ENCODE measurements at places on chromosomes 3 and 15.

- no peak for DNase-seq
Observed at GRCh38 chr3:129520960-129521359, 7.5 kb upstream of the RHO start.

DNA sequence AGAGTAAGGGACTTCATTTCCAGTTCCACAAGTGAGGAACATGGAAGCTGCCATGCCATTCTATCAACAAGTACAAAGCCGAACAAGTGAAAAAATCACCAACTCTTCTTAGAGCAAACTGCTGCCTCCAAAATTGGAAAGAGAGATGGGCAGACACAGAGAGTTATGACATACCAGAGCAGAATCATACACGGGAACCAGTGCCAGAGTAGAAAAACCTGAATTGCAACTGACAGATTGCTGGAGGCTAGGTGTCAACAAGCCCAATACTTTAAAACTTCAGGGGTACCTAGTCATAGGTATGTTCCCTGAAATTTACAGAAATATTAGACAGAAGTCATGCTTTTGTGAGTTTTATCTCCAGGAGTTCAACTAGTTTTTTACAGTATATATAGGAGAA lies 62.0 kb downstream of the TTBK2 start:
- DNase-seq, result no peak

- DNase-seq, result no peak
Observed at GRCh38 chr3:14301558-14301957, 100.8 kb upstream of the SLC6A6 start.

DNA sequence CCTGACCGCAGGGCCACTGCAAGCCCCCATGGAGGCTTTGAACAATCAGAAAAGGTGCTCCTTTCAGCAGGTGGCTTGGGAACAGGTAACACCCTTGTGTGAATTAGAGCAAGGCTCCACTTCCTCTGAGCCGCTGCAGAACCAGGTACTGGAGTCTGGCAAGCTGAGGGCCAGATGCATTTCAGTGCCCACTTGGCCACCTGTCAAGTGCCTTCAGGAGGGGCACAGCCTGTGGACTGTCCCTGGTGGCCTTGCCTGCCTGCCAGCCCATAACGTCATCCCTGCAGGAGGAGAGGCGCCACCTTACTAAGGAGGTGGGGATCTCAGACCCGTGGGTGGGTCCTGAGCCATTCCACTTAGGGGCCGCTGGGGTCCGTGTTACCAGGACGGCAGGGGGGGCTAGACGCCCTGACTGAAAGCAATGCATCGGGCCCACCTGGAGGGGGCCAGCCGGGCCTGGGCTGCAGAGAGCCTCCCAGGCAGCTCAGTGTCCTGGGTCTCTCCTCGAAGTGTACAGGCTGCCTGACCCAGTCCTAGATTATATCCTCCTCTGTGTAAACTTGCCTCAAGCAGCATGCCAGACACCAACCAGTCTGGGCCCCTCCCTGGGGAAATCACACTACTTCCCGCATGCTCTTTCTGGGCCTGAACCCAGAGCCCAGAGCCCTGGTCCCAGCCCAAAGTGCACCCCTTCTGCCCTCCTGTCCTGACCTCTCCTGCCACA lies 16.1 kb downstream of the SPTBN5 start:
- no peak for DNase-seq

DNA sequence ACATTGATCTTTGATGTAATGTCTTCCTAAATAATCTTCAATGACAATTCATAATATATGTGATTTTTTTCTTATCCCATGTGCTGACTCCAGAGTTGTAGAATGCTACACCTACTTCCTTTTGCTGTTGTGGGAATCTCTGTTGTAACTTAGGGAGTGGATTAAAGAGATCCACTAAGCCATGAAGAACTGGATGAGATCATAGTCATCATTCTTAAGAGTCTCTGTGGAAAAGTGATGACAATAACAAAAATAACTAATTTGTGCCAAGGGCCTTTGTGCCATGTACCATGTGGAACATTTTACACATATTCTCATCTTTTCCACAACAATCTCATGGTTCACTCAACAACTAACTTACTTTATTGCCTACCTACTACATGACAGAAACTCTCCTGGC lies 162.9 kb upstream of the PDZRN3 start:
- no peak for DNase-seq

- no peak for DNase-seq
Observed at GRCh38 chr3:57093489-57093888, 33.0 kb downstream of the SPATA12 start.

DNA sequence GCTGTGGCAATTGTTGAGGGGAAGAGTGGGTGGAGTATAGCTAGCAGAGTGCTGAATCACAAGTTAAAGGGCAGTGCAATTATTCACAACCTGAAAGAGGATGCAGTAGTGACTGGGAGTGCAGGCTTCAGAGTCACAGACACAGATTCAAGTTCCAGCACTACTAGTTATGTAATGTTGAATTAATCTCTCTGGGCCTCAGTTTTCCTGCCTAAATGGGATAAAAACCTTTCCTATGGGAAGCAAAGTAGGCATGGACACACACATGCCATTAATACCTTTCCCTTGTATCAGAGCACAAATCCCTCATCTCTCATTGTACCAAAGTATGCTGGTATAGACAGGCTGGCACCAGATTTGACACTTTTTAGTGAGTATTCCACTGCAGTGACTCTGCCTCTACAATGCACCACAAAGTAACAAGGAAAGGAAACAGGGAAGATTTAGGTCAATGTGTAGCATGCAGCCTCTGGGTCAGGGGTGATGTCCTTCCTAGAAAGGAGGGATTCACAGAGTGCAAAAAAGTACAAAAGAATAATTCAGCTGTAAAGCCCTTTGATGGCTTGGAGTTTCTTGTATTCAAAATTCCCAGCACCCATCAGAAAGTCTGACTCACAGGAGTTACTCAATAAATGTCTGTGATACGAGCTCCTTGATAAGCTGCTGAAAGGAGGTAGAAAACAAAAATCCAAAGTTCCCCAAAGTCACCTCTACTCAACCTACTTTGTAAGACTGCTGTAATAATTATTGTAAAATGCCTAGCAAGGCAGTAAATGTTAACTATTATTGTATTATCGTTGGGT lies 507.5 kb upstream of the TGFBR2 start:
- no peak for DNase-seq

DNA sequence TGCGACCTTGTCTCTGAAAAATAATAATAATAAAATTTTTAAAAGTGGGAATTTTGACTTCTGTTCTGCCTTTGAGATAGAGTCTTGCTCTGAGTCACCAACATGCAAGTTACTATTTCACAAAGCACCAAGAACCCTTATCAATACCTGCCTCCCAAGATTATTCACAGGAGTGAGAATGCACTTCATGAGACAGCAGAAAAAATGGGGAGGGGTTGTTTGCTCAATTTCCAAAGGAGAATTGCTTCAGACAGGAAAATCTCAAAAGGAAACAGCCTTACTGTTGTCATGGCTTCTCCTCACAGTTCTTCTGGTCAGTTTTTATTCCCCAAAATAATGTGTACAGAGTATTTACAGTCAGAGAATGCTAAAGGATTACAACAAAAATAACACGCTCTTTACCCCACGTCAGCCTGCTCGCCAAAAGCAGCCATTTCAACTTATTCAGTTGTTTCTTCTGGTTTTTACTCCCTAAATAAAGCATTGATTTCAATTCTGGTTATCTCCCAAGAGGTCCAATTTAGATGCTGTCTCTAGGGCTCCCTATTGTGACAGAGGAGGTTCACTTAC lies 89.0 kb downstream of the PPCDC start:
- no peak for DNase-seq

- no peak for DNase-seq
Observed at GRCh38 chr3:105351821-105352220, 14.9 kb upstream of the ALCAM start.

DNA sequence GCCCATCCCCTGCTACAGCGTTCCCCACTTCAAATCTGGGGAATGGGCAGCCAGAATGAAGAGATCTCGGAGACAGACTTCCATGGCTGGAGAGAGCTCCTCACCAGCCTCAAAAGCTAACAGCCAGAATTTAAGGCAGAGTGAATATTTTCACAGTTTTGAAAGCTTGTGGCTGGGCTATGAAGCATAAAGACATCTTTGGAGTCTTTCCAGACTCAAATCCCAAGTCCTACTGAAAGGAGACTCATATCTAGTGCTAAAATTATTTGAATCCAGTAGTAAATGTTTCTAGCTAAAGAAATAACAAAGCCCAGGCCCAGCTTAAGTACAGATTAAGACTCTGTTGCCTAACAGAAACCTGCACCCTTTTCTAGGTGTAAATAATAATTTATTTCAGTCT lies 628.4 kb upstream of the ALCAM start:
- no peak for DNase-seq

GRCh38 chr3:108428586-108428985 lies 81.8 kb downstream of the MYH15 start:
- DNase-seq, result no peak

DNA sequence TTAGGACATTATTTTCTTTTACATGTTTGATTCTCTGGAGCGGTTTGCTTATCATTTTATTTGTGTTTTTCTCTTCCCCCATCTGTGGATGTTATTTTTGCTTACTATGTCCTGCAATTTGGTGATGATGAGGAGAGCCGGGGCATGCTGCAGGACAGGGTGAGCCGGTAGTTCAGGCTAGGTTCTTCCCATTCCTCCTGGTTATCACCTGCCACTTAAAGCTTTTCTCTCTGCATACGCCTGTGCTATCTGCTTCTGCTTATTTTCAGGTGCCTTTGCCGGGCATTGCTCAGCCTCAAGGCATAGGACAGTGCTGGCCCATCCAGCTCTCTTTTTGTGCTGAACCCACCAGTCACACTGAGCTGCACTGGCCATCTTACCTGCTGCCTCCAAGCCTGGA lies 85.8 kb downstream of the MCTP2 start:
- DNase-seq, result no peak

- peak; percentile 7 for DNase-seq
Observed at GRCh38 chr3:105527949-105528348, 161.2 kb downstream of the ALCAM start.

- no peak for DNase-seq
Observed at GRCh38 chr3:154095832-154096421, 25.3 kb upstream of the ARHGEF26 start.
